ENCODE measurements at places on chromosomes 6 and 20. TPM values are rescaled to one million over a fixed set of nuclear protein-coding genes. Genes with fewer than 3 reads are reported as not detected.

DNA sequence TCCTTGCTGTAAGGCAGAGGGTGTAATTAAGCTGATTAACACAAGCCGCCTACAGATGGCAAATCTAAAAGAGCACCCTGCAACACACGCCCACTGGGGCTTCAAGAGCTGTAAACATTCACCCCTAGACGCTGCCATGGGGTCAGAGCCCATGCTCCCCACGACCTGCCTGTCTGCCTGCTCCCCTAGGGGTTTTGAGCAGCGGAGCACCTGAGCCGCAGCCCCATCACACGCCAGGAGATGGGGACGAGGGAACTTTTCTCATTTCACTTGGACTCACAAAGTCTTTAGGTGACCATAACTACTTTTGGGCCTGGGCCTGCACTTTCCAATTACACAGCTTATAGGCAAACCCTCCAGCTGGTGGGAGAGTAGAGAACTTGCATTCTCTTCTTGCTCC, 99.0 kb upstream of the SOX4 start:
- no peak for DNase-seq
- H3K27ac ChIP-seq = no peak overlapping the region
- no peaks in the 10 kb centered on the region for H3K4me1 ChIP-seq
- H3K27me3 ChIP-seq = no peaks in the 10 kb centered on the region
- H3K36me3 ChIP-seq = no peaks in the 10 kb centered on the region
- no peak overlapping the region for H3K4me3 ChIP-seq

GRCh38 chr6:135503703-135504475, 6.3 kb upstream of the AHI1 start:
- no peaks in the 10 kb centered on the region for H3K36me3 ChIP-seq
- no peak overlapping the region for H3K4me3 ChIP-seq
- H3K27me3 ChIP-seq = no peaks in the 10 kb centered on the region
- H3K4me1 ChIP-seq = no peaks in the 10 kb centered on the region
- DNase-seq = peak; percentile 2
- no peak overlapping the region for H3K27ac ChIP-seq

DNA sequence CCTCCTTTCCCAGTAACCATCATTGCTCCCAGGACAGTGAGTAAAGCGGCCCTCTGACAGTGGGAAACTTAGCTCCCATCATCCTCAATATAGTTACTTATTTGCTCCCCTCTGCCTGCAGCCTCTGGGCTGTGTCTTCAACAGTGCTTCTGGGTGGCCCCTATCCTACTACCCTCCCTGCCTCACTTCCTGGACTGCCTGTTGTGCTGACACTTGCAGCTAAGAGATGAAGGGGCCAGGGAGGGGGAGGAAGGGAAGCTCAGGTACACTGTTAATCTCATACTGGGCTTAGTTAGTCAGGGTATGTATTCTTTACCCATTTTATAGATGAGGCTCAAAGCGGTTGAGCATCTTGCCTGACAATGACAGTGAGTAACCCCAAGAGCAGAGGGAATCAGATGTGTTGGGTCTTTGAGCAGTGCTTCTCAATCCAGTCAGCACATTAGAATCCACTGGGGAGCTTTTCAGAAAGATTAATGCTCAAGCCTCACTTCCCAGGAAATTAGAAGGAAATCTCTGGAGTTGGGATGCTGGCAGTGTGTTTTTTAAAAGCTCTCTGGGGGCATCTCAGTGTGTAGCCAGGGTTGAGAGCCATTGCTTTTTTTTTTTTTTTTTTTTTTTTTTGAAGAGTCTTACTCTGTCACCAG, 27.1 kb upstream of the KCNK5 start:
- no peak for DNase-seq
- H3K27ac ChIP-seq = no peak overlapping the region
- no peaks in the 10 kb centered on the region for H3K36me3 ChIP-seq
- H3K27me3 ChIP-seq = no peaks in the 10 kb centered on the region

- DNase-seq = no peak
- H3K4me1 ChIP-seq = no peaks in the 10 kb centered on the region
- no peaks in the 10 kb centered on the region for H3K36me3 ChIP-seq
- H3K27ac ChIP-seq = no peak overlapping the region
- H3K4me3 ChIP-seq = no peak overlapping the region
These were observed 142.8 kb downstream of the ADGB start for GRCh38 chr6:146741609-146742008.

COL9A3 gene
- total RNA-seq = 10.5 TPM

CLPSL1 gene
- not detected for total RNA-seq

All from neural progenitor cell (in vitro differentiated cells).